ENCODE measurements at places on chromosomes 3 and 15.

GRCh38 chr3:43542328-43543043, 79.3 kb downstream of the ANO10 start:
- DNase-seq, result no peak

DNA sequence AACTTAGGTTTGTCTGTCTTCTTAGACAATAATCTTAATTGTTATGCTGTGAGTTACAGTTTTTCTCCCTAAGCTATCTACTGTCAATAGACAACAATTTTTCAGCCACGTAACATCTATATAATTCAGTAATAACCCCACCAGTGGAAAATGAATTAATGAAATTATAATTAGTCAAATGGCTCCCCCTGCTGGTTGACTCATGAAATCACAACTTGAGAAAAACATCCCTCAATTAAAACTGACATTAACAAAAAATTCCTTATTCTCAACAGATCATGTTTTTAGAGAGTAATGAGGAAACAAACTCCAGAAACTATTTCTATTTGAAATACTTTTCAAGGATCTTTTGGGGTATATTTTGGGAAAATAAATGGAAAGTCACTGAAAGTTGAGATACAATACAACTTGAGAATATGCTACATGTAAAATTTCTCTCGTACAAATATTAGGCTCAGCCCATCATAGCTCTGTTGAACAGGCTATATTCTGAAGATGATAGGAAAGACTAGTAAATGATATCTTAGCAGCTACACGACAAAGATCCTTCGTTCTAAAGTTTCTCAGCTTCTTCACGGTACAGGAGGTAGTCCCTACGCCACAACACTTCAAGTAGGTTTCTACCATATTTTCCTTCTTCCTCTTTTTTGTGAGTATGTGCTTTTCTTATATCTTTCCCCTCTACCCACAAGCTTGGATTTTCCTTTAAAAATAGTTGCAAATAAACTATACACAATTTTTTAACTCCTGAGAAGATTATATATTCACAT, 20.7 kb downstream of the PPP1R2 start:
- peak; percentile 10 for DNase-seq

GRCh38 chr3:61008998-61009380, 242.3 kb downstream of the FHIT start:
- DNase-seq, result no peak

DNA sequence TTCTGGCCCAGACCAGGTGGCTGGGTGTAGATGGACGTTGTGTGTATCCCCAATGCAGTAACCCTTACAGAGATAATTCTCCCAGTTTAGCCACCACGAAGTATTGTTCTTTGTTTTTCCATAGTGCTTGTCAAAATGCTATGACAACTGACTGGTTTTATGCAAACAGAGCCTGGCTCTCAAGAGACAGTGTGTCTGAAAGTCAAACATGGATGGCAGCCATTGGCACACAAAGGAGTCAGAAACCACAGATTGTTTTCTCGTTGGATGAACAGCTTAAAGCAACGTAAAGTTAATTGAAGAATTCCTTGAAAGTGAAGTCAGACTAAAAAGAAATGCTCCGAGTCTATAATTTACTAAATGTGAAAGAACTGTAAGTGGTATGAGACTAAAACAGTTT, 91.2 kb downstream of the FILIP1L start:
- DNase-seq, result no peak

GRCh38 chr3:155519078-155519477, 225.6 kb upstream of the STRIT1 start:
- DNase-seq, result no peak

DNA sequence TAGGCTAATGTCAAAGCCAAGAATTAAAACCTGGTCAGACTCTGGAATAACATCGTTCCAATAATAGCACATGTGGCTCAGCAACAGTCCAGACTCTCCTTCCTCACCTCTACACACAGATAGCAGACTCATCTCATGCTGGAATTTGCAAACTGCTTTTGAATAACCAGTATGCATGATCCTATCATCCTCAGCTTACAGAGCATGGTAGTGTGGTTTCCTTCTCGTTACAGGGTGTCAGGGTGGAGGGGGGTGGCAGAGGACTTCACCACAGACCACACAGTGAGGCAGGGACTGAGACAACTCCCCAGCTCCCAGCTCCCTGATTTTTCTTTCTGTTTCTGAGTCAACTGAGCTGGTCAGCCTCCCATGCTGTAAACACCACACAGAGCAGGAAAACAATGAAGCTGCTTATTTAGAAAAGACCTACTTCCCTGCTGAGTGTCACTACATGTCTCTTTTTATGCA, 101.6 kb downstream of the RPL22L1 start:
- DNase-seq, result no peak

GRCh38 chr15:35958021-35958420, 412.1 kb upstream of the DPH6 start:
- DNase-seq, result no peak

GRCh38 chr3:48546203-48546829, 10.3 kb downstream of the PFKFB4 start:
- DNase-seq, result no peak

DNA sequence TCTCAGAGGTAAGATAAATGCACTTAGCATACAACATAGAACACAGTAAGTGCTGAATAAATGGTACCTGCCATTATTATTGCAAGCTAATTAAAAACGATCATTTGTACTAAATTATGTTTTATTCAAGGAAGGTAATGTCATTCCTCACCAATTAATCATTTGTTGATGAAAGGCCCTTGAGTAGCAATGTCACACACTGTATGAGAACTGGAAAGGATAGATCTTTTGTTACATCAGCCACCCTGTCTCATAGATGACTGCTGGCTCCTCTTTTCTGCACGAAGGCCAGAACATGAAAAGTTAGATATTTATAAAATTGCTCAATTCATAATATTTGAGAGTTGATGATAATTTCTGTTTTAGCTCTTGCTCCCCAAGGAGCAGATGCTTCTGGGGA, 415.4 kb downstream of the RBMS3 start:
- DNase-seq, result no peak

DNA sequence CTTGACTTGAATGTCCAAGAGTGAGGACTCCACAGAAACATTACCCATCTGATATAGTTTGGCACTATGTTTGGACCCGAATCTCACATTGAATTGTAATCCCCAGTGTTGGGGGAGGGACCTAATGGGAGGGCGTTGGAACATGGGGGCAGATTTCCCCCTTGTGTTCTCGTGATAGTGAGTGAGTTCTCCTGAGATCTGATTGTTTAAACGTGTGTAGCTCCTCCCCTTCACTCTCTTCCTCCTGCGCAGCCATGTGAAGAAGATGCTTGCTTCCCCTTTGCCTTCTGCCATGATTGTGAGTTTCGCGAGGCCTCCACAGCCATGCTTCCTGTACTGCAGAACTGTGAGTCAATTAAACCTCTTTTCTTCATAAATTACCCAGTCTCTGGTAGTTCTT, 273.9 kb upstream of the TBC1D5 start:
- no peak for DNase-seq

DNA sequence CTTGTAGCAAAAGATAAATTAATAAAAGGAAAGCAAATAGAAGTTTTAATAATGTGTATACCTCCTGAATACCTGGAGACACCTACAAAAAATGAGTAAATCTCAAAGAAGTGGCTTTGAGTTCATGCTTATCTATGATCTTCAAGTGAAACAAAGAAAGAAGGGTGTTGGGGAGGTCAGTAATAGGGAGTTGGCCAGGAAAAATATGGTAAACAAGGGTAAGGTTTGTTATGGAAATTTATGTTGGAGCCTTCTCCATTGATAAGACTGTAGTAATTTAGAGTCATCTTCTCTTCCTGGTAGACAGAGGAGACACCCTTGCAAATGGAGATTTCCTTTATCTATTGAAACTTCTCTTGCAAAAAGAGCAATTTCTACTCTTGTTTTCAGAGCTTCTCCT, 6.6 kb upstream of the CCR8 start:
- no peak for DNase-seq

DNA sequence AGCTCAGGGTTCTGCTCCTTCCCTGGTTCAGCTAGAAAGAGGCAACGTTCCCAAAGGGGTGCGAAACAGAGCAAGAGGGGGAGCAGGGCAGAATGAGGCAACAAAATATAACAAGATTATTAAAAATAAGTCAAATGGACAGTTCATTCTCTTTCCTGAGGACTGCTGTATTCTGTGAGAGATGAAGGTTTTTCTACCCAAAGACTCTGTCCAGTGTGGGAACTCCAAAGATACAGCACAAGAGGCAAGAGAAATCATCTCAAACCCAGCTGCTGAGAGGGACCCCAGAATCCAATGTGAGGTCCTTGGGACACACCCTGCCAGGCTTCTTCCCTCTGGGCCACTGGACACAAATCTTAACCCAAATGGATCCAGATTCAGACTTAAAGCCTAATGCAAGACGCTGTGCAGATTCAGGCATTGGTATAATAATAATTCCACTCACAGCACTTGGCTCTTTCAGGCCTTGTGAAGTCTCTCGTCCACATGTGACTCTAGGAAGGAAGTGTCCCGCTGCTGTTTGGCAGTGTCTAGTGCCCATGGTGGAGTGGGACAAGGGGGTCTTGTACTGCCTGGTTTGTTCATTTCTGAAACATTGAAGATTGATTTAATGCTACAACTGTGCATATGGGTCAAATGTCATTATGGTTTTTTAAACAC, 14.5 kb upstream of the ARHGAP31 start:
- DNase-seq, result no peak

GRCh38 chr3:108728934-108729333, 28.3 kb downstream of the RETNLB start:
- no peak for DNase-seq

DNA sequence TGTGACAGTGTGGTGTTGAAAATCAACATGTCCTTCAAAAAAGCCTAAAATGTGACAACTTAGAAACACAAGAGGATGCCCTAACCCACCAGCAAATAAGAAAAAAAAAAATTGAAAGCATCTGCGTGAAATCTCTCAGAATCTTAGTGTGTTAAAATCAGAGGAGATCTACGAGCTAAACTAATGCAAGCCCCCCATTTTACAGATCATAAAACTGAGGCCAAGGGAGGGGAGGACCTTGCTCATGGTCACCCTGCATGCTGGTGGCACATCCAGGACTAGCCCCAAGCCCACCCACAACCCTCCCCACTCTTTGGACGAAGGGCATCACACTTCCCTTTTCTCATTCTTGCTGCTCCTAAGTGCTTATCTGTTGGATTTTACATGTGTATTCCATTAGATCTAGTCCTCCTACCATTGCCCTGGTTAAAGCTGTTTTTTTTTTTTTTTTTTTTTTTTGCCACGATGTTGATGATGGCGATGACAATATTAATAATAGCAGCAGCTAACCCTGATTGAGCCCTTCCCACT, 29.1 kb upstream of the NOX5 start:
- no peak for DNase-seq

GRCh38 chr3:45103753-45104714, 42.1 kb downstream of the CDCP1 start:
- DNase-seq, result no peak

DNA sequence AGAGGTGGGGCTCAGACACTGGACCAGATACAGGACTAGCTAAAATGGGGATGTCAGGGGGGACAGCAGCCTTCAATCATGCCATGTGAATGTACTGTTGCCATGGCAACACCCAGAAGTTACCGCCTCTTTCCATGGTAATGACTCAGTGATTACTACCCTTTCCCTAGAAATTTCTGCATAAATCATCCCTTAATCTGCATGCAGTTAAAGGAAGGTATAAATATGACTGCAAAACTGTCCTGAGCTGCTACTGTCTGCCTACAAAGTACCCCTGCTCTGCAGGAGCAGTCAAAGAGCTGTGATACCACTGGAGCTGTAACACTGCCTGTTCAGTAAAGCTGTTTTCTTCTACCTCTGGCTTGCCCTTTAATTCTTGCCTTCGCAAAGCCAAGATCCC, 168.2 kb downstream of the PEAK1 start:
- DNase-seq, result no peak

DNA sequence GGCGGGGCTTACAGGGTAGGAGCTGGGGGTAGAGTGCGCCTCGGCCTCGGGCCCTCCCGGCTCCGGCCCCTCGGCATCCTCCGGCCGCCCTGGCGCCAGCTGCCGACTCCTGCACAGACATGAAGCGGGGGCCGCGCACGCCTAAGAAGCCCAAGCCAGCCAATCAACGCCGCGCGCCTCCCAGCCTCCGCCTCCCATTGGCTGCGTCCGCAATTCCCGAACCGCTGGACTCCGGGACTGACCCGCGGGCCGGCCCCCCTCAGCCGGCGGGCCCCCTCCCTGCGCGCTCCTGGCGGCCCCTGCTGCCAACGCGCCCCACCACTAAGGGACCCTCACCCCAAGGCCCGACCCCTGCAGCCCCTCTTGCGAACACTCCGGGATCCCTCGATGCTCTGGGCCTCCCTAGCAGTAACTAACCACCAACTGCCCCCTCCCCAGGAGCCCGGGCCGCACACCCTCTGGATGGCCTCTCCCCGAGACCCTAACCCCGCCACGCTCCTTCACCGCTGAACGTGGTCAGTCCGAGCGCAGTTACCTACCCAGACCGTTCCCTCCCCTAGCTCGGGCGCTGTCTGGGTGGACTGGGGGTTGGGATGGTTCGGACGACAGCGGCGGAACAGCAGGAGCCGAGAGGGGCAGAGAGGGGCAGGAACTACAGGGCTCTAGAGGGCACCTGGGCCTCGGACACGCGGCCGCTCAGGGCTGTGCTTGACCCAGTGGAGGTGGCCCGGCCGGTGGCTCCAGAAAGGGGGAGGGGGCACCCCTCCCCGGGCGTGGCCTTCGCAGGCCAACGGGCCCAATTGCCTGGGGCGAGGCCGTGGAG, 5.0 kb downstream of the GATA2 start:
- peak; percentile 59 for DNase-seq

DNA sequence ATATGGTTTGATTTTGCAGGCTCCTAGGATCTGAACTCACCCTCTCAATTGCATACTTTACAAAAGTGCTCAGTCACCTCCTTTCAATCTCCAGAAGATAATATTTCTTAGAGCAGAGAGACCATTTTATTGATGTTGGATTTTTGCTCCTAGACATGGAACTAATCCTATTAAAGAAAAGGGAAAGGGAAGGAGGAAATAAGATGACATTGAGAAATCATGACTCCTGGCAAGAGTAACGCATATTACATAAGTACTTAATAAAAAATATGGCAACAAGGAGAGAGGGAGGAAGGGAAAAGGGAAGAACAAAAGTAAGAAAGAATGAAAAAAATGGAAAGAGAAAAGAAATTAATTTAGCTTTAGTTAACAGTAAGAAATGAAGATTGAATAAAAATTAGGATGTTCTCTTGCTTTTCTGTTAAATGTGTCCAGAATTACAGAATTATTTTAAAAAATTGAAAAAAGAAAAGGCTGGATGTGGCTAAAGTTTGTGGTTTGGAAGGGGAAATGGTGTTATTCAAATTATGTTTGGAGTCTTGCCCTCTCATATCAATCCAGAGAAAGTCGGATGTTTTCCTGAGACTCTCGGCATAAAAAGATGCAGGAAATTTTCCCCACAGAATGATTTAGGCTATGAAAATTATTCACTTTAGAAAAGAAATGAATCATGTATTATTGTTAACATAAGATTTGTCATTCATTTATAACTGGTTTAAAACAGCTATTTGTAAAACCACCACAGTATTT, 474.0 kb downstream of the FGF12 start:
- no peak for DNase-seq

- DNase-seq, result no peak
Observed at GRCh38 chr15:81163961-81164800, 30.1 kb downstream of the CFAP161 start.

- DNase-seq, result no peak
Observed at GRCh38 chr15:30962079-30962478, 29.3 kb downstream of the MTMR10 start.

- DNase-seq, result no peak
Observed at GRCh38 chr3:190807719-190808375, 54.6 kb downstream of the GMNC start.

GRCh38 chr15:86079508-86080266, at the start of gene AGBL1:
Gene AGBL1, plus strand, starts transcription at chr15:86079871.
- no peak for DNase-seq

GRCh38 chr3:23685541-23686258, 120.1 kb upstream of the UBE2E1 start:
- DNase-seq, result peak; percentile 99

All from HFF-Myc (cell line).